Activated CD8-positive, alpha-beta memory T cell treated with anti-CD3 and anti-CD28 coated beads, Interleukin-2, amount 10 ng/mL, durations not matched to agents 7 days and 5 days (primary cell): ENCODE measurements at places on chromosomes 13 and 19.

GRCh38 chr13:22592515-22592914 lies 588.3 kb upstream of the SGCG start:
- H3K4me3 ChIP-seq, result no peak overlapping the region
- DNase-seq, result no peak
- H3K4me1 ChIP-seq, result no peaks in the 10 kb centered on the region
- no peaks in the 10 kb centered on the region for H3K27me3 ChIP-seq

DNA sequence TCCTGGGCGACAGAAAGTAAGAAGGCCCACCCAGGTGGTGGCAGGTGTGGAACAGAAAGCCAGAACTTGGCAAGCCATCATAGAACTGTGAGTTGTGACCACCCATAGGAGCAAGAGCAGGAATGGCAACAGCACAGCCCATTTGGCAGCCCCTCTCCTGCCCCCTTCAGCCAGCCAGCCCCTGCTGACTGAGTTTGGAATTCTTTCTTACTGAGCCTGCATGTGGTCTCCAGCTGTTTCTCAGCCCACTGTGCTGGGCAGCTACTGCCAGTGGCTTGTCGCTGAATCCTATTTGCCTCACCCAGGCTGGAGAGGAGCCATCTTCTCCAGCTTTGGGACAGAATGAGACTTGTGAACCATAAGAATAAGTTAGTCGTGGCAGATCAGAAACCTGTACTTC lies 28.3 kb downstream of the CNMD start:
- peaks cover 14% of the 10 kb centered on the region for H3K27me3 ChIP-seq
- H3K4me3 ChIP-seq, result no peak overlapping the region
- DNase-seq, result no peak
- no peaks in the 10 kb centered on the region for H3K4me1 ChIP-seq
- H3K27ac ChIP-seq, result no peak overlapping the region
- no peaks in the 10 kb centered on the region for H3K36me3 ChIP-seq

DNA sequence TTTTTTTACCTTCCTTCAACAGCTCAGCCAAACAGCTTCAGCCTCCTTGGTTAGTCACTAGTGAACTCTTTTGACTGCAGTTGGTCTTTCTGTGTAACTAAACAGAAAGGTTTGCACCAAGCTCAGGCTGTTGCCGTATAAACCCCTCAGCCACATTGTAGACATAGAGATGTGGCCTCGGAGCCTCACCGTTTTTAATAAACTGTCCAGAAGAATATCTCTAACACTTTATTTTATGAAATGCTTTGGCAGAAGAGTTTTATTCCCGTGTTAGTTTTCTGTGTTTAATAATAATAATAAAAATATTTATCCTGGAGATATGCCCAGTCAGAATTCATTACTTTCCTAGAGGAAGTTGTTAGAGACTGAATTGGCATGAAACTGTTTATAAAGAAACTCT lies 171.7 kb upstream of the MAB21L1 start:
- H3K27me3 ChIP-seq, result no peaks in the 10 kb centered on the region
- H3K36me3 ChIP-seq, result no peaks in the 10 kb centered on the region
- no peak overlapping the region for H3K4me3 ChIP-seq

DNA sequence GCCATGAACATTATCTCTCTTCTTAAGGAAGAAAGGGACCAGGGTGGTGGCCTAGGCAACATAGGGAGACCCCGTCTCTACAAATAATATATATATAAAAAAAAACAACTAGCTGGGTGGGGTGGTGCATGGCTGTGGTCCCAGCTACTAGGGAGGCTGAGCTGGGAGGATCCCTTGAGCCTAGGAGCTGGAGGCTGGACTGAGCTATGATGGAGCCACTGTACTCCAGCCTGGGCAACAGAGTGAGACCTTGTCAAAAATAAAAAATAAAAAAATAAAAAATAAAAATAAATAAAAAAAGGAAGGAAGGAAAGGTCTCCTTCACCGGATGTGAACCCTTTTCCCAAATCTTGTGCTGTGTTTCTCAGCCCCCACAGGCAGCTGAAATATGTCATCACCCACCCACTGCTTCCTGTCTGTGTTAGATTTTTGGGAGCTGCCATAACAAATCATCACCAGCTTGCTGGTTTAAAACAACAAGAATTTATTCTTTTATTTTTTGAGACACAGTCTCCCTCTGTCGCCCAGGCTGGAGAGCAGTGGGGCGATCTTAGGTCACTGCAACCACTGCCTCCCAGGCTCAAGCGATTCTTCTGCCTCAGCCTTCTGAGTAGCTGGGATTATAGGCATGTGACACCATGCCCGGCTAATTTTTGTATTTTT lies 9.5 kb upstream of the TSPAN16 start:
- no peak overlapping the region for H3K27ac ChIP-seq
- no peaks in the 10 kb centered on the region for H3K4me1 ChIP-seq
- H3K4me3 ChIP-seq, result no peak overlapping the region
- DNase-seq, result no peak

GRCh38 chr13:79776531-79777295 lies 295.8 kb downstream of the NDFIP2 start:
- DNase-seq, result no peak
- no peaks in the 10 kb centered on the region for H3K4me1 ChIP-seq
- H3K27me3 ChIP-seq, result no peaks in the 10 kb centered on the region
- no peaks in the 10 kb centered on the region for H3K36me3 ChIP-seq
- H3K4me3 ChIP-seq, result no peak overlapping the region
